ENCODE measurements at places on chromosomes 13 and 19.

DNA sequence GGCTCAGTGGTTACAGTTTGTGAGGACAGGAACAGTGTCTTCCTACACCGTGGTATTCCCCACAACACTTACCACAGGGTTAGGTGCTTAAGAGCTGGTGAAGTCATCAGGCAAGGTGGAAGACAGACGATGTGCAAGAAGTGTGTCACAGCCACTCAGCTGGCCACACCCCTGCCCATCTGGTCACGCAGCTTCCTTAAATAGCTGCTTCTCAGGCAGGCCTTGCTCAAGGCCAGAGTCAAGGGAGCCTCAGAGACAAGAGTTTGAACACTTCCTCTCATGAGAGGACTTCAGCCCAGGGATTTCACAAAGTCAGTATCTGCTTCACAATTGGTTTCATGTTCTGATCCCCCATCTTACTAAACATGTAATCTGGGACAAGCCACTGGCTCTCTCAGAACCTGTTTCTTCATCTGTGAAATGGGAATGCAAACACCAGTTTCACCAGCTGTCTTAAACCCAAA is 80.3 kb upstream of the FRY start:
- peak; percentile 33 for DNase-seq

DNA sequence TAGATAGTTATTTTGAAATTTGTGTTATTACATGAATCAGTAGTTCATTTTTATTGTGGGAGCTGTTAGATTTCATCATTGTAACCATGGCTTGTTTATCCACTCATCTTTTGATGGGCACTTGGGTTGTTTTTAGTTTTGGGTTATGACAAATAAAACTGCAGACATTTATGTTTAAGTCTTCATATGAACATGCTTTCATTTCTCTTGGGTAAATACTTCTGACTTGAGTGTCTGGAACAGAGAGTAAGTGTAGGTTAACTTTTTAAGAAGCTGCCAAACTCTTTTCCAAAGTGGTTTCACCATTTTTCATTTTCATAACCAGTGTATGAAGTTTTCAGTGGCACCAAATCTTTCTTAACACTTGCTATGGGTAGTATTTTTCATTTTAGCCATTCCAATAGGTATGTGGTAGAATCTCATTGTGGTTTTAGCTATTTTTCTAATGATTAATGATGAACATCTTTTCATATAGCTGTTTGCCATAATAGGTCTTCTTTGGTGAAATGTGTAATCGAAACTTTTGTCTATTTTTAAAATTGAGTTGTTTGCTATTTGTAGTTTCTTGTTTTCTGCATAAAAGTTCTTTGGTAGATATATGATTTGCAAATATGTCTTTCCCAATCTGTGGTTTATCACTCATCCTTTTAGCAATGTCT is 17.9 kb downstream of the SLAIN1 start:
- DNase-seq = no peak

DNA sequence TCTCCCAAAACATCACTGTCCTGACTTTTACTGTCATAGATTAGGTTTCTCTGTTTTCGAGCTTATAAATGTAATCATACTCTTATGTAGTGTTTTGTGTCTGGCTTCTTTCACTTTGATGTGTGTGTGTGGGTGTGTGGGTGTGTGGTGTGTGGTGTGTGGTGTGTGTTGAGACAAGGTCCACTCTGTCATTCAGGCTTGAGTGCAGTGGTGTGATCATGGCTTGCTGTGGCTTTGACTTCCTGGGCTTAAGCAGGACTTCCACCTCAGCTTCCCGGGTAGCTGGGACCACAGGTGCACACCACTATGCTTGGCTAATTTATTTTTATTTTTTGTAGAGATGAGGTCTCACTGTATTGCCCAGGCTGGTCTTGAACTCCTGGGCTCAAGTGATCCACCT is 59.6 kb downstream of the PDS5B start:
- DNase-seq = no peak

DNA sequence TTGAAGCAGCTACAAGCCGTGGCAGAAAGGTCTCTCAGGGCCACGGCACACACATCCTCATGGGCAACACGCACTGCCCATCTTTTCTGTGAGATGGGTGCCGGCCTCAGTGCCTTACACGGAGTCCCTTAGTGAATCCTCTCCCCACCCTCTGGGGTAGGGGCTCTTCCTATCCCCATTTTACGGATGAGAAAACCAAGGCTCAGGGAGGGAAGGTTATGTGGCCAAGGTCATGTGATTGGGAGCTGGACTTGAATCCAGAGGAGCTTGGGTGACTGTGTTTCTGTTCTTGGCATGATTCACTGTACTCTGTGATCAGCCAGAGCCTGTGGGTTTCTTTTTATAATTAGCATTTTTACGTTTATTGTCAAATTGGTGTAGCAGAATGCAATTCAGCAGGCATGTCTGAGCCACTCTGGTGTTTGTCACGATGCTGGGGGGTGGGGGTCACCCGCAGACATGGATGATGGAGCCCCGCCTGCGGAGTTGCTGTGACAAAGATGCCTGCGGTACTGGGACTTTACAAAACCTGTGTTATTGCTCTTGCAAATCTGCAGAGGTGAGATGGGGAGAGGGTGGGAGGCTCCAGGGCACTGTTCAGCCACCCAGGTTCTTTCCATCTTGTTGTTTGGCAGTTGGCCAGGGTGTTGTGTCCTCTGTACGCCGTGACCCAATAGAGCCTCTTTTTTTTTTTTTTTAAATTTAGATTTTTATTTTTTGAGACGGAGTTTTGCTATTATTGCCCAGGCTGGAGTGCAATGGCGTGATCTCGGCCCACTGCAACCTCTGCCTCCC is 4.5 kb downstream of the SCN1B start:
- peak; percentile 22 for DNase-seq

DNA sequence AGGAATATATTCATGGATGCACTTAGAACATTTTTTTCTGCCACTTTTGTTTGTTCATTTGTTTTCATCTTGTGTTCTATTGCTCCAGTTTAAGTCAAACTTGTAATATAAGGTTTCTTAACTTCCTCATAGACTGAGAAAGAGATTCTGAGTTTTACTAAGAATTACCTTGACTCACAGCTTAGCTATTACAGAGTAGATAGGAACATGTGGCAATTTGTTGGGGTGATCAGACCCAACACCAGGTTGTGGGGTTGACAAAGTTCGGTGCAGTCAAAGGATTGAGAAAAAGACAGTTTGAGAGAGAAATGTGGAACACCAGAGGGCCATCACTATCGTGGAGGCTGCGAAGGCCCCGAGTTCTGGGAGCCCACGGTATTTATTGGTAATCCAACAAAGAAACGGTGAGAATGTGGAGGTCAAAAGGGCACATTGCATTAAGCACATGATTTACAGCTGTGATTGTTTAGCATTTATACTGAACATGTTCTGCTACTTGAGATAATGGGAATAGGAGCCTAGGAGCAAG is 2526.0 kb downstream of the PCDH9 start:
- peak; percentile 3 for DNase-seq

DNA sequence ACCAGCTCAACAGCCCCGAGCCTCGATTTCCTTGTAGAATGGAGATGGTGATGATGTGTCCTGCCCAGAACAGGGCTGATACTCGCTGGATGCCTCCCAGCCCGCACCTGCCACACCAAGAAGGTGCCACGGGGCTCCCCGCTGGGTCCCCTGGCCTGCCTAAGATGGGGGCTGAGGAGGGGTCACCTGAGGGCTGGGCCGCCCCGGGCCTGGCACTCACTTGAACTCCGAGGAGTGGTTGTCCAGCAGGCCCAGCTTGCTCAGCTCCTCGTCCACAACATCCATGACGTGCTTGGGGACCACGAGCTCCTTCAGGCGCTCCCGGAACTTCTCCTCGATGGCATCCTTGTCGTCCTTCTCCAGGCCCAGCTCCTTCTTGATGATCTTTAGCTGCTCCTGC is 14.4 kb downstream of the LONP1 start:
- no peak for DNase-seq

- DNase-seq = no peak
Measured at GRCh38 chr19:12111176-12111575, 29.0 kb downstream of the ZNF20 start.

- DNase-seq = no peak
Measured at GRCh38 chr13:98285317-98285716, 108.2 kb upstream of the RNF113B start.

DNA sequence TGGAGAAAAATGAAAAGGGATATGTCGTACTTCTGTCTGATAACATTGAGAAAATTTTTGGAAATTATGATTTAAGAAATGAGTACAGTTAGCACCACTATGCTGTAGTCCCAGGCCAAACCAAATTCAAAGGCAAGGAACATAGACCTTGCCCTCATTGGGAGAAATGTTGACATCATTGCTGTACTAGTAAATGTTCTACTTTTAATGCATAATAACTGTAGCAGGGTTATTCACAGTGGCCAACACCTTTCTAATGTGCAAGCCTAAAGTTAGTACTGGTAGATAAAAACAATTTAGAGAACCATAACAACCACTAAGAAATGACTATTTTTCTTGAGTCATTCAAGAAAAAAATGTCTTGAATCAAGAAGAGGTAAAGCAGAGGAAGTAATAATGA is 792.6 kb upstream of the GPC6 start:
- no peak for DNase-seq

DNA sequence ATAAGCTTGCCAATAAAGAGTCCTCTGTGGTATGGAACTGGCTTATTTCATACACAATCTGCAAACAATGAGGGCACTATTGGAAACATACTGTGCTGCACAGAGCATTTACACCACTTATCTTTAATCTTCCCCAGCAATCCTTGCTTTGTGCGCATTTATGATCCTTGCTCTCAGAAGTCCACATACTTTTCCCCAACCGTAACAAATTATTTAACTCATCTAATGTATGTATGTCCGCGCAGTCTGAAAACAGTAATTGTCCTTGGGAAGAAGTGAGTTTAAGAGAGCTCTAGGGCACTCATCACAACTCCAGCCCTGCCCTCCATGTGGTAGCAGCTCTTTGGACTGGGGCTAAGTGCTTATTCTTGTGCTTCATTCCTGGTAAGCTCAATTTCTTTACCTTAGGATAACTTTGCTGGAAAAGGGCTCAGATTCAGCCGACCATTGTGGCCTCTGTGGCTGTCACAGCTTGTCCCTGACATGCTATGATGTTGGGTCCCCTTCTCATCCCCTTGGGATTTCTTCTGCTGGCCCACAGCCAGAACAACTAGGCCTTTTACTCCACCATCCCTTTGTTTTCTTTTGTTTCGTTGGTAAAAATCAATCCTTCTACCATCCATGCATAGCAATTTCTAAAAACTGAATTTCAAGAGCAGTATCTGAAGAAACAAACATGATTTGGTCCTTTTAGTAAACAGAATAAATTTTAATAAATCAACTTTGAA is 152.7 kb downstream of the TNFRSF19 start:
- DNase-seq = no peak

DNA sequence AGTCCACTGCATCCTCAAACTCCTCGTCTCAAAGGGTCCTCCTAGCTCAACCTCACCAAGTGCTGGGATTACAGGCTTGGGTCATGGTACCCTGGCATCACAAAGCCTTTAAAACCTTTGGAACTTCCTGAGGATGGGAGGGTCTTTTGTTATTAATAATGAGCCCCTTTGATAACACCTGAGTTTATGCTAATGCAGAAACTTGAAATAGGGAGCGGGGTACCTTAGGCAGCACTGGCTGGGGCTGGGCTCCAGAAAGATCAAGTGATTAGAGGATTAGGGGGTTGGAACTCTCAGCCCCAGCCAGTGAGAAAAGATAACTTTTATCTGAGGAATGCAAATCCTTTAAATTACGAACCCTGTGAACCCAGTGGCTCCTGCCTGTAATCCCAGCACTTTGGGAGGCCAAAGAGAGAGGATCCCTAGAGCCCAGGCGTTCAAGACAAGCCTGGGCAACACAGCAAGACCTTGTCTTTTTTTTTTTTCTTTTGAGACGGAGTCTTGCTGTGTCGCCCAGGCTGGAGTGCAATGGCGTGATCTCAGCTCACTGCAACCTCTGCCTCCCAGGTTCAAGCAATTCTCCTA is 9.3 kb upstream of the PSPC1 start:
- no peak for DNase-seq

All from GM23248 (cell line).